Suprapubic skin (tissue), 4 donors: ENCODE measurements at places on chromosomes 1 and 21. TPM values are rescaled to one million over a fixed set of nuclear protein-coding genes. Genes with fewer than 3 reads are reported as not detected.

The KCNJ15 gene
- 7.5 TPM for total RNA-seq

The TACSTD2 gene
- 151 TPM for total RNA-seq

The CR1L gene
- total RNA-seq = not detected

The FOXD3 gene
- total RNA-seq = not detected

The PDE4B gene
- 18.4 TPM for total RNA-seq

The CCDC27 gene
- total RNA-seq = not detected

The SPRR2F gene
- 4.2 TPM for total RNA-seq

The MLLT11 gene
- 1.3 TPM for total RNA-seq

The AIRE gene
- not detected for total RNA-seq

The PTPRC gene
- total RNA-seq = 8.6 TPM

The LIN28A gene
- not detected for total RNA-seq

The SELENBP1 gene
- 58.4 TPM for total RNA-seq

The ELK4 gene
- total RNA-seq = 49.8 TPM

The KCNJ10 gene
- total RNA-seq = not detected

The CCDC17 gene
- total RNA-seq = 3.4 TPM

The OR2AK2 gene
- total RNA-seq = not detected

The RRP15 gene
- 4.8 TPM for total RNA-seq

The FOXD2 gene
- 0.34 TPM for total RNA-seq

The C4BPA gene
- not detected for total RNA-seq

The SPRR2B gene
- 2.0 TPM for total RNA-seq

The TCP10L gene
- total RNA-seq = not detected

The OLFM3 gene
- total RNA-seq = not detected

The LCE6A gene
- 45.5 TPM for total RNA-seq

The AGO4 gene
- 31.6 TPM for total RNA-seq

The LCE2C gene
- total RNA-seq = 66.5 TPM

The BLZF1 gene
- total RNA-seq = 16.3 TPM

The VCAM1 gene
- total RNA-seq = 0.34 TPM

The RHD gene
- not detected for total RNA-seq

The TFF3 gene
- not detected for total RNA-seq

The GIPC2 gene
- 4.2 TPM for total RNA-seq

The TMIGD3 gene
- total RNA-seq = not detected

The NOS1AP gene
- 3.6 TPM for total RNA-seq

The TTC39A gene
- 10.6 TPM for total RNA-seq

The CFAP141 gene
- total RNA-seq = not detected

The PAQR6 gene
- total RNA-seq = 4.5 TPM

The SERINC2 gene
- 95.6 TPM for total RNA-seq

The DIO1 gene
- not detected for total RNA-seq

The KCNJ6 gene
- not detected for total RNA-seq

The ABCA4 gene
- 2.8 TPM for total RNA-seq

The ACTA1 gene
- 2.2 TPM for total RNA-seq

The EPHB2 gene
- total RNA-seq = 0.32 TPM

The SPATA46 gene
- not detected for total RNA-seq

The ZNF683 gene
- total RNA-seq = not detected

The FCAMR gene
- not detected for total RNA-seq

The SPRR1A gene
- not detected for total RNA-seq

The ZNF648 gene
- total RNA-seq = not detected
